ENCODE measurements at places on chromosomes 5 and 9.

GRCh38 chr5:169861934-169862333, 118.4 kb downstream of the INSYN2B start:
- no peak for DNase-seq

- DNase-seq = no peak
Measured at GRCh38 chr5:73637565-73637964, 11.6 kb downstream of the ARHGEF28 start.

DNA sequence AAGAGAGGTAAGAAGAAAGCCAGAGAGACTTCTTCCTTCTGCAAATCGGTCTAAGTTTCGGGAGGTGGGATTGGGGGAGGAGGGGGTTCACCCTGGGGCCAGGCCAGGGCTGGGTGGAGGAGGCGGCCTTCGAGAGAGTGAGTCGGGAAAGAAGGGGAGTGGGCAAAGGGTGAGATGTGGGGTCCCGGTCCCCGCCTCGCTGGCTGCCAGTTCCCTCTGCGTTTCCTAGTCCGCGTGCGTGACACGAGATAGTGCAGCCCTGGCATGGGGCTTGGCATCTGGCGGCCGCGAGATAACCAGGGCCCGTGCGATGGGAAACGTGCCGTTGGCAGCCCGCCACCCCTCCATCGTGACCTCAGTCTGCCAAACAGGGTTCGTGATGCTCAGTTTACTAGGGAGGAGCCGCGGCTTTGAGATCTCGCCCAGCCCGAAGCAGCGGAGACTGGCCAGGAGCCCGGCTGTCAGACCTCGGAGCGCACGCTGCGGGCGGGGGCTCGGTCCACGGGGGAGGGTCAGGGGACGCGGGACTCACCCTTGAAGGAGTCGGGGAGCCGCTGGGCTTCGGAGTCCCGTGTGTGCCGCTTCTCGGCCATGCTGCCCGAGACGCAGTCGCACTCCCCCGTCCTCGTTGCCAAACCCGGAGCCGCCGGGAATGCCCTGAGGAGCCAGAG, at the start of gene STOM:
Gene STOM (minus strand): TSS at position 656 of the 671 bp plus-strand sequence. CDS start 63 bp downstream, at position 593.
- peak; percentile 70 for DNase-seq

GRCh38 chr9:114233491-114234185, 78.3 kb downstream of the COL27A1 start:
- no peak for DNase-seq

- no peak for DNase-seq
Measured at GRCh38 chr5:20498926-20499325, 510.9 kb upstream of the CDH18 start.

DNA sequence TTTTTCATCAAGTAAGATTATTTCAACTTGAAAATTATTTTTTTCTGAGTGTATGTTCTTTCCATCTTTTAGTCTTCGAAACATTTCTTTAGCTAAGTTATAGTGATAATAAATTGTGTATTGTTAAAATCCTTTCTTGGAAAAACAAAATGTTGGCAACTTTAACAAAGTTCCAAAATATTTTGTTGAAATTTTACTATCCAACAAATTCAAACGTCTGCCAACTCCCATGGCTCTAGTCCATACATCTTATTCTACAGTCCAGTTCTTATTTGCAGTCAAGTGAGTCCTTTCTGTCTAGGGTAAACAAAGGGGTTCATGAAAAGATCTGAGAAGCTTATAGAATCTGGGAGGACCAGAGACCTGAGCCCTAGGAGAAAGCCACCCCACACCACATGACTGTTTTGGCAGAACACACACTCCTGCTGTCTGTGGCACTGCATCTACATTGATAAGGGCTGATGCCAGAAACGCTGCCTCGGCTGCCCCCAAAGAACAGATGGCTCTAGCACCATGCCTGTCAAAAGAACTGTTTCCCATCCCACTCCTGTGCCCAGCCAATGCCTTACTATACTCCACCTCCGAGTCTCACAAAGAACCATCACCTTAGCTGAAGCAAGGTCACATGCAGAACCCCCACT, 47.5 kb downstream of the FEM1C start:
- no peak for DNase-seq

GRCh38 chr5:37814699-37815098, 25.1 kb downstream of the GDNF start:
- no peak for DNase-seq

GRCh38 chr9:79799691-79800335, 228.0 kb downstream of the TLE4 start:
- no peak for DNase-seq

GRCh38 chr5:65073250-65073661, 304.5 kb downstream of the CWC27 start:
- no peak for DNase-seq

- no peak for DNase-seq
Measured at GRCh38 chr5:587403-587802, 24.7 kb upstream of the CEP72 start.

DNA sequence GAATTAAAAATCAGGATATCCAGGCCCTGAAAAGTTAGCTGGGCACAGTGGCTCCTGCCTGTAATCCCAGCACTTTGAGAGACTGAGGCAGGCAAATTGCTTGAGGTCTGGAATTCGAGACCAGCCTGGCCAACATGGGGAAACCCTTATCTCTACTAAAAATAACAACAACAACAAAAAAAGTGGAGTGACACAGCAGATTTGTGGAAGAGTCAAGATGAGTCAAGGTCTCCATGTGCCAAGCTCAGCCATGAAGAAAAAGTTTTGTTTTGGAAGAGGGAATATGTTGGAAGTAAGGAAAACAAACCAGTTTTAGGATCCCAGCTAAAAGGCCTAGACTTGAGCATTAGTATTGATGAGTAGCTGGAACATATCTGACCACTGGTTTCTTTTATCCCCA, 14.7 kb downstream of the LRRC70 start:
- no peak for DNase-seq

- DNase-seq = no peak
Measured at GRCh38 chr9:132456241-132456640, 46.2 kb downstream of the CFAP77 start.

- no peak for DNase-seq
Measured at GRCh38 chr9:116499986-116500871, 186.9 kb upstream of the TRIM32 start.

GRCh38 chr9:4980086-4980727, 4.9 kb upstream of the JAK2 start:
- no peak for DNase-seq

DNA sequence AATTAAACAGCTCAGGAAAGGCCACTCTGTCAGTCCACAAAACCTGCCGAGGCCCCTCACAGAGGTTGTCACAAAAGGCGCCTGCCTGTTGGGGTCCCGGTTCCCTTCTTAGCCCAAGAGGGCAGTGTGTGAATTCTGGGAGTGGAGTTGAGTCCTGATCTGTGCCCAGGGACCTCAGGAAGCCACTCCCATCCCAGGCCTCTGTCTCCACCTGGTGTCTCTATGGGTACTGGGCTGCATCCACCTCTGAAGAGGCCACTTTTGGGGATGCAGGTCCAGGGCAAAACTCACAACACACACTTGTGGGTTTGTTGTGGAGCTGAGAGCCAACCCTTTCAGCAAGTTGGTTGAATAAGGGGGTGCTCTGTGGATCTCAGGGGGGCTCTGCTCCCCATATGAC, 74.3 kb upstream of the STXBP1 start:
- DNase-seq = no peak

DNA sequence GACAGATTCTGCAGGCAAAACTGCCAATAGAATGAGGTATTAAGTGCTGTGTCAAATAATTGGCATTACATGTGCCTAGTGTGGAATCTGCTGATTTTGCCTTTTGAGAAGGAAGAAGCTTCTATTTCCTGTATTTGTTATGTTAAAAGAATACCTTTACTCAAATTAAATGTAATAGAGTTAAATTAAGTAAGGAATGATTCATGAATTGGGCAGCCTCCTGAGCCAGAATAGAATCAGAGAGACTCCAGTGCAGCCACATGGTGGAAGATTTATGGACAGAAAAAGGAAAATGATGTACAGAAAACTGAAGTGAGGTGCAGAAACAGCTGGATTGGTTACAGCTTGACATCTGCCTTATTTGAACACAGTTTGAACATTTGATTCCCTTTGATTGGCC, 464.4 kb upstream of the SEMA6A start:
- DNase-seq = no peak

DNA sequence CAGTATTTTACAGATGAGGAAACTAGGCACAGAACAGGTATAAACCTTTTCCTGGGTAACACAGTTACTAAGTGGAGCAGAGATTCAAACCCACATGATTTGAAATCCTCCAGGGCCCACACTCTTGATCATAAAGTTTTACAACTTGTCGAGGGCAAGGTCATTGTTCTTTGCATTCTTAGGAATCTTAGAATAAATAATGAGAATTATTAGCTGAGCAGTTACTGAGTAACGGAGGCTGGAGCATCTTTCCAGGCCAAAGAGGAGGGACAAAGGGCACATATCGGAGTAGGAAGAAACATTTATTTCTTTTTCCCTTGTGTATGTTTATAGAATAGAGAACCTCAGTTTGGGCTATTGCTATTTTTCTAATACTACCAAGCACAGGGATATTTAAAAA, 27.1 kb upstream of the F2R start:
- no peak for DNase-seq

GRCh38 chr9:96141666-96142065, 160.3 kb downstream of the HSD17B3 start:
- no peak for DNase-seq

GRCh38 chr9:69027355-69028097, 8.0 kb upstream of the FXN start:
- peak; percentile 46 for DNase-seq

Data from central memory CD4-positive, alpha-beta T cell (primary cell).